ENCODE measurements at places on chromosomes 1 and 21. TPM values are rescaled to one million over a fixed set of nuclear protein-coding genes. Genes with fewer than 3 reads are reported as not detected.

IL22RA1 gene
- 0.10 TPM for total RNA-seq

DHRS3 gene
- 0.29 TPM for total RNA-seq

DYNLT5 gene
- not detected for total RNA-seq

GRCh38 chr21:32414579-32415358 is 2.3 kb downstream of the EVA1C start:
- DNase-seq = no peak

- no peak for DNase-seq
These were observed 16.5 kb upstream of the ETV3L start for GRCh38 chr1:157115851-157116736.

- no peak for DNase-seq
These were observed 30.2 kb downstream of the OPTC start for GRCh38 chr1:203524152-203524551.

DNA sequence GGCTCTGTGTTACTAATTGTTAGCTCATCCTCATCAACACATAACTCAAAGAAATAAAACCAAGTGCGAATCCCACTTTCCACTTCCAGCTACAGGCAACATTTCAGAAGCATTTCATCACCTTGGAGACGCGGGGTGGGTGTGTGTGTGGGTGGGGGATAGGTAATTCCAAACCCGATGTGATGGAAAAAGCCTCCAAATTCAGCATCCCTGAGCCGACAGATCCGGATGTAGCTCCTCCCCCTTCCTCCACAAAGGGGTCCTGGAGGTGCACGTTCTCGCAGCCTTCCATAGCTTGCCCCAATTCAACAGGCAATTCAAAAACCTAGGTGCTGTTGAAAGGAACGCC is 486 bp downstream of the HSPA13 start:
- DNase-seq = no peak

DNA sequence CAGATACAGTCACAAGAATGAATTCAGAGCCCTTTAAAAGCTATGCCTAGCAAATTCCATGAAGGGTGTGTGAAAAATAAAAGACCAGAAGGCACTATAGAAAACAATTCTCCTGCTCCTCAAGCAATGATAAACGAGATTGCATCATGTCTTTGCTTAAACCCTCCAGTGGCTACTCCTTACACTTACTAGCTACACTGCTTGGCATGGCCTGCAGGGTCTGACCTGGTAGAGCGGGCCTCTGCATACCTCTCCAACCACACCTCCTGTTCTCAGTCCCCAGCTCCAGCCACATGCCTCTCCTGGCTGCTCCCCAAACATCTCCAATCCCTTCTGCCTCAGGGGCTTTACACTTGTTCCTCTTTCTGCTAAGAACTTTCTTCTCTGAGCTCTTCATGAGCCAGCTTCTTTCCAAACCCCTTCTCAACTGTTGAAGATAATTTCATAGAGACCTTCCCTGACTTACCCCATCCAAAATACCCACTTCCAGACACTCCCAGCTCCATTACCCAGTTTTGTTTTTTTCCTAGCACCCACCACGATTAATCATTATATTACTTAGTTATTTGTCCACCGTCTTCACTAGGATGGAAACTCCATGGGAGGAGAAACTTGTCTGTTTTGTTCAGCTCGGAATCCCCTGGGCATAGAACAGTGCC is 11.2 kb upstream of the CREG1 start:
- no peak for DNase-seq

DNA sequence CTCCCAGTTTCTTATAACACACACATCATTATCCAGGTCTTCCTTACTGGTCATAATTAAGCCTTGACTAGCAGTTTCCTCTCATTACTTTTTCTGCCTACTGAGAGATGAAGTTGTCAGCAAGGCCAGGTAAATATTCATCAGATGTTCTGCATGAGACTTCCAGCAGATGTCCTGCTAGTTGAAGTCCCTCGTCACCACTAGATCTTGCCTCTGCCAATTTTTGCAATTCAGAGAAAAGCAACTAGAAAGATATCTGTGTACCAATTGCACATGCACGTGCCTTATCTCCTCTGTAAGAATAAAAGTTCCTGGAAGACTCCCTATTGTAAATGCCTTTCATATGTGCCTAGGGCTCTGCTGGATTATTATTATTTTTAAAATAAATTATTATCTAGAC is 18.3 kb downstream of the ACKR1 start:
- DNase-seq = no peak

GRCh38 chr1:58468612-58469011 is 77.9 kb downstream of the OMA1 start:
- no peak for DNase-seq

DNA sequence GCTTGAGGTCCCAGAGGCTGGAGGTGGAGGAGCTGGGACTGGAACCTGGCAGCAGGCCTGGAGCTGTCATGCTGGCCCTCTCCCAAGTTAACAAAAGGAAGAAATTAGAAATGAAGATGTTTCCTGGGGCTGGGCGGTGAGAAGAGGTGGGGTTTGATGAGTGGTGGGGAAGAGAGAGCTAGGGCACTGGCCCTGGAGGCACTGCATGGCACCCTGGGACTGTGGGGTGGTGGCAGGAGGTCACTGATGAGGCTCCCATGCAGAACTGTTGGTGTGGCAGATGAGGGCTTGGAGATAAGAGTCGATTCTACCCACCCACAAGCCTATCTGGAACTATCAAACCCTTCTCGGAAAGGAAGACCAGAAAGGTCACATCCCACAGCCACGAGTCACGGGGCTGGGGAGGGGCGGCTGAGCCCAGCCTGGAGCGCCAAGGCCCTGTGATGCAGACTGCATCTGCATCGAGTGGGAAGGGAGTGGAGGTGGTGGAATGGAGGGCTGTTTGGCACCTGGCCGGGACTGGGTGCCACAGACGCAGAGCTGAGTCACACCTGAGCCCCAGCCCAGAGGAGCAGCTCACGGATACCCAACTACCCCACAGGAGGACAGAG is 29.4 kb downstream of the MRPL37 start:
- DNase-seq = no peak
